ENCODE measurements at places on chromosomes 2 and 18.

GRCh38 chr2:58313926-58314325 lies 72.8 kb upstream of the FANCL start:
- no peak for DNase-seq

GRCh38 chr2:10267551-10268465 lies 34.9 kb upstream of the HPCAL1 start:
- no peak for DNase-seq

GRCh38 chr2:47675196-47675825 lies 107.6 kb upstream of the MSH6 start:
- DNase-seq: no peak

- no peak for DNase-seq
Observed at GRCh38 chr18:62182220-62182619, 4.6 kb downstream of the PIGN start.

All from H1 (cell line).